ENCODE measurements at places on chromosomes 16 and 17.

DNA sequence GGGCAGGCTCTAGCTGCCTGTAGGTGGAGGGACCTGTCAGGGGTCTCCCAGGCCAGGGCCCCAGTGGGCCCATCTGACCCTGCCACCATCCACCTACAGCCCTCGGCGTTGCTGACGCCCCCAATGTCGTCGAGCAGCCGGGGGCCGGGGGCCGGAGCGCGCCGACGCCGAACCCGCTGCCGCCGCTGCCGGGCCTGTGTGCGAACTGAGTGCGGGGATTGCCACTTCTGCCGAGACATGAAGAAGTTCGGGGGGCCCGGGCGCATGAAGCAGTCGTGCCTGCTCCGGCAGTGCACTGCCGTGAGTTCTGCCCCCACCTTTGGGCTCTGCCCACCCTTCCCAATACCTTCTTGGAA is 2.2 kb downstream of the FBXL19 start:
- DNase-seq, result no peak

DNA sequence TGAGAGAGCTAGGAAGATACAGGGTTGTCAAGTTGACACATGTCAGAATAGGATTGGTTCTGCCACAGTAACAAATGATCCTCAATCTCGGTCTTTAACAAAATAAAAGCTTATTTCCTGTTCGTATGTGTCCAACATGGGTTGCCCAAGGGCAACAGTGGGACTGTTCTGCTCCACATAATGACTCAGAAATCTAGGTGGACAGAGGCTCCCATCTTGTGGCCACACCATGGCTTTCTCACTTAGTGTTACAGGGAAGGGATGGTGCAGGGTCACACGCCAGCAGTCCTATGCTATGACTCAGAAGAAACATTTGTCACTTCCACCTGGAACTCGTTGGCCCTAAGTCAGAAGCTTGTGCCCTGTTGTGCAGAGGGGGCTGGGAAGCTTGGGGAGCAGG is 364.9 kb downstream of the SNX29 start:
- peak; percentile 60 for DNase-seq

DNA sequence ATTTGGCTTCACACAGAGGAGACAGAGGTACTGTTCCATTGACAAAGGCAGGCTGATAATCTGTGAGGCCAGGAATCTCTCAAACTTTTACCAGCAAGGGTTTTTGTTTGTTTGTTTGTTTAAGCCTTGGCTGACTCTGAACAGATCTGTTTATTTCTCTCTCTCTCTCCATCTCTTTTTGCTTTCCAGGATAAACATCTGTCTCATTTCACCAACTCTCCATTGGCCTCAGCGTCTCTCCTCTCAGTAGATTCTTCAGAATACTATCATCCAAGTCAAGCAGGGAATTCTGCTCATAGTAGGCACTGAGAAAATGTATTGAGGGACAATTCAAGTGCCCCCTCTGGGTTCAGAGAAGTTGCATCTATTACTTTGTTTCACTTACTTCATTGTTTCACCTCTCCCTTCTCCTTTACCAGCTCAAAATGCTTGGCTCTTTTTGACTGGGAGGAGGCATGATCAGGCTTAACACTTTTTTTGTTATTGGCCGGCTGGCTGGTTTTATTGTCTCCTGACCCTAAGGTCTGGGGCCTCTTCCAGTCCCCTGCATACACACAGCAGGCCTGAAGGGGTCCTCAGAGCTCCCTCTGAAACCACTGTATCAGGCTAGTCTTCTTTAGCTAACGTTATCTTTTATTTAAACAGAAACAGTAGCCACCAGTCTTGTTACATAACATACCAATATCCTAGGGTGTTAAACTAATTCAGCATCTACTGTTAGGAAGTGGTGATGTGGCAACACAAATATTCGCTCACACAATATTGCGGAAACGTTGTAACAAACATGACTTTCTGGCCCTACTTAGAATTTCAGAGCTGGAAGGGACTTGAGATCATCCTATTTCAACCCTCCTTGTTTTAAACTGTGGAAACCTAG is 2.0 kb upstream of the YPEL2 start:
- peak; percentile 49 for DNase-seq

DNA sequence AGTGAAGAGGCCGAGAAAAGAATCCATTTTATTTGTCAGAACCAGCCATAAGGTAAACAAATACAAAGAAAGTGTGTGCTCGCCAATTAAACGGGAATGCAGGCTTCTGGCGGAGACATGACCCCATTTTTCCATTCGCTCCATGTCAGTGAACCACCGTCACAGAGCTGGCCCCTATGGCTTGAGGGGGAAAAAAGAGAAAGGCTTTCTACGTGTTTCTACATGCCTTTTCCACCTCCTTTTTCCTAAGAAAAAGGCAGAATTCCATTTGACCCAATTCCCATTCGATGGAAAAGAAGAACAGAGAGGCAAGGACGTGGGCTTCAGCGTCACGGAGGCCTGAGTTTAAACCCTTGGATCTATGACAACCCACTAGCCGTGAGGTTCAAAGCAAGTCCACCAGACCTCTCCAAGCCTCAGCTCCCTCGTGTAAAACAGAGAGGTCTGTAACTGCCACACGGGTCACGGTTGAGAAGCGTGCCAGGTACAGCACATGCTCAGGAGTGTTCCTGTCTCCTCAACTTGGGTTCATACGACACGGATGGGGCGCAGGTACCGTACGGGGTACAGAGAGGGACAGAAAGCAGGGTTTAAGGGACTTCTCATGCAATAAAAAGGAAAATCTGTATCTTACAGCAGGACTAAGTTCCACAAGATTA is 91.9 kb downstream of the NXN start:
- no peak for DNase-seq

DNA sequence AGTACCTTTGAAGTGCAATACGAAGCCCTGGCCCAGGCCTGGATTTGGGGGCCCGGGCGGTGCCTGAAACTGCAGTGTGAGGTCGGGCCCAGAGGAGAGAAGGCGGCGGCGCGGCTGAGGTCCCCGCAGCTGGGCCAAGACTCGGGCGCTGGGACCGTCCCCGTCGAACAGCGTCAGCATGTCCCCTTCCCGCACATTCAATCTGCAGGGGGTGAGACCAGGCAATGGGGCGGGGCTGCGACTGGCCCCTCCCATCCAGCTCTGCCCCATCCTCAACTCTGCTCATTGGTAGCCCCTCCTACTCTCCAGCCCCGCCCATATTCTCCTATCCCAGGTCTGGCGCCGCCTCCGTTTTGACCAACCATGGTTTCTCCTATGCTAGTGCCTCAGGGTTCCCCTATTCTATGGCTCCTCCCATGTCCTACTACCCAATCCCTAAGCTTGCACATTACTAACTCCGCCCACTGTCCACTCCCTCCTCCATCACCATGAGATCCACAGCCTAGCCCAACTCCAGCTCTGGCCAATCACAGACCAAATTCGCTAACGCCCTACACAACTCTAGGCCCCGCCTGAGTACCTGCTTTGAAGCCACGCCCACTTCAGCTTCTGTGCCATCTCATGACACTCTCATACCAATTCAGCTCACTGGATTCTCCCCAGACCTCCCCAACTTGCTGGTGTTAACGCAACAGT is 14.4 kb upstream of the CDIPT start:
- no peak for DNase-seq
